Activated CD4-positive, alpha-beta T cell treated with anti-CD3 and anti-CD28 coated beads, Interleukin-2, amount 50 U/mL, for 16 hours (primary cell): ENCODE measurements at places on chromosomes 13 and 19.

DNA sequence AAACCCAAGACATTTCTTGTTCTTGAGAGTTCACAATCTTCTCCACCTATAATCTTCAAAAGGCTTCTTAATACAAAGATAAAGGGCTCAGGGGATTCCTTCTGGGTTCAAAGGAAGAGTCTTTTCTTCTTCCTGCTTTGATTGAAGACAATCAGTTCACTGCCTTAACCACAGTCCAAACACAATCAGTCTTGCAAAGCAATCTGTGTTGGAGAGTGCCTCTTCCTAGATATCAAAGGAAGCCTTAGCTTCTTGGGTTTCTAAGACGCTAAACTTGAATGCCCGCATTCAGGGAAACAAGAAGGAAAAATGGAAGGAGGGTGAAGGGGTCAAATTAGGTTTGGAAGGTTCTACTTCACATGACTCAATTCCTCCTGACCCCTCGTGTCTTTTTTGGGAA, 27.2 kb downstream of the RANBP3 start:
- no peak for DNase-seq

GRCh38 chr13:24119626-24120508, 40.7 kb upstream of the SPATA13 start:
- DNase-seq: no peak

DNA sequence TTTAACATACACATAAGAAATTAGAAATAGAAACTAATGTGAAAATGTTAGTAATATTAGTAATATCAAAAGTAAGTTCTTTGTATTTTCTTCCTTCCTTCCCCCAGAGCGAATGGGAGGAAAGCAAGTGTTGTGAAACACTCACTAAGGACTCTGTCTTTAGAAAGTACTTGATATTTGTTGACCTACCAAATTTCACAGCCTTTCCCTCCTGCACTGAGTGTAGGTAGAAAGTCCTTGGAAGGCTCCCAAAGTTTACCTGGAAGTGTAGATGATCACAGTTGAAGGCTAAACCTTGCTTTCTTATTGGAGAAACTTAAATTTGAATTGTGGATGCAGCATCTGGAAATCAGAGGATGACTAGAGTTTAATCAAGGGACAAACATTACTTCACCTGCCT, 1459.5 kb upstream of the SPRY2 start:
- DNase-seq: no peak

- DNase-seq: no peak
Measured at GRCh38 chr13:20473888-20474287, 51.8 kb downstream of the CRYL1 start.

DNA sequence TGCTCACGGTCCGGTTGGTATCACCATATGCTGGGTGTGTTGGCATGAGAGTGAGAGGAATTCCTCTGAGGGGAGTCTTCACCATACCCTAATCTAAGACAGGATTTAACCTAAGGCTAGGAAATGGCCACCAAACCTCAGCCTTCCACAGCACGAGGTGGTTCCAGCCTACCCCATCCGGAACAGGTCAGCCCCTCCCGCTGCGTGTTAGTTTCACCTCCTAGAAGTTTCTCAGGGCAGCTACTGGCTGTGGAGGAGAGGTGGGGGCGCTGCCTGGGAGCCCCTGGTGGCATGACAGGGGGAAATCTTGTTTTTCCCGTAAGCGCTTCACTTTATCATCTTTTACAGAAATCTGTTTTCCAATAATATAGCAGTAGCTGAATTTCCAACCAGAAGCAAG, 55.1 kb downstream of the RGCC start:
- no peak for DNase-seq

DNA sequence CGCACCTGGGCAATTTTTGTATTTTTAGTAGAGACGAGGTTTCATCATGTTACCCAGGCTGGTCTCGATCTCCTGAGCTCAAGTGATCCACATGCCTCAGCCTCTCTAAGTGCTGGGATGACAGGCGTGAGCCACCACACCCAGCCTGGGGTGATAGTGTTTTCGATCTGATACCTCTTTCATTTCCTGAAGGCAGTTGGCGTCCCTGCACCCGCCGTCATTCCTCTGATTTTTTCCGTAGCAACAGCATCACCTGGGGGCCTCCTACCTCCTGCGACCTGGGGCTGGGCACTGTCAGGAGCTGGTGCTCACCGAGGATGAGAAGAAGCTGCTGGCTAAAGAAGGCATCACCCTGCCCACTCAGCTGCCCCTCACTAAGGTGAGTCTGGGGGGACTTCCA, 10.8 kb downstream of the CREB3L3 start:
- no peak for DNase-seq

DNA sequence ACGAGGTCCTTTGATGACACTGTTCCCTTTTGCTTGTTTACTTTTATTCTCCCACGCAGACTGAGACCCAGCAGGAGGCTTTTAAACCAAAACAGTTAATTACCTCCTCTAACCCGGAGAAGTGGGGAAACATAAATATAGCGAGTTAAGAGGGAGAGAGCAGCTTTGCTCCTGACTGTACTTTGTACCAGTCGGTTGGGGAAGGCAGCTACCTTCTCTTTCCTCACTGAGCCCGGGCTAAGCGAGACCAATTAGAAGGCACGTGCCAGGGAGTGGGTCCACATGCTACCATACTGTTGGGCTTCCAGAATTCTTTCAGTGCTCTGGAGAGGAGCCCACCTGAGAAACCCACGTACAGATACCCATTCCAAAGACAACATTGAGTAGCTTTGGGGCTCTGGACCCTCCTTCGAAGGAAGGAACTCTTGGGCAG, 124.2 kb downstream of the ZIC5 start:
- no peak for DNase-seq

DNA sequence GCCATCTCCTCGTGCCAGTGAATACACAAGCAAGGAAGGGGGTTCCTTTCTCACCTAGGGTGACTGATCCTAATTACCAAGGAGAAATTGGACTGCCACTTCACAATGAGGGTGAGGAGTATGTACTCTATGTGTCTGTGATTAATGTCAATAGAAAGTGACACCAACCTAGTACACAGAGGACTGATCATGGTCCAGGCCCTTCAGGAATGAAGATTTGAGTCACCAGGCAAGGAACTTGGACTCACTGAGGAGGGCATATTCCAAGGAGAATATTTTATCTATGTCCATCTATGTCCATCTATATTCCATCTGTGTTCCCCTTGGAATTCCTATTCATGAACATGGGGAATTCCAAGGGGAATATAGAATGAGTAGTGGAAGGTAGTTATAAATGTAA, 9.2 kb upstream of the ALOX5AP start:
- no peak for DNase-seq

GRCh38 chr13:99665711-99666110, 164.4 kb downstream of the TM9SF2 start:
- no peak for DNase-seq

- DNase-seq: no peak
Measured at GRCh38 chr13:75541287-75541686, 3.6 kb upstream of the COMMD6 start.

DNA sequence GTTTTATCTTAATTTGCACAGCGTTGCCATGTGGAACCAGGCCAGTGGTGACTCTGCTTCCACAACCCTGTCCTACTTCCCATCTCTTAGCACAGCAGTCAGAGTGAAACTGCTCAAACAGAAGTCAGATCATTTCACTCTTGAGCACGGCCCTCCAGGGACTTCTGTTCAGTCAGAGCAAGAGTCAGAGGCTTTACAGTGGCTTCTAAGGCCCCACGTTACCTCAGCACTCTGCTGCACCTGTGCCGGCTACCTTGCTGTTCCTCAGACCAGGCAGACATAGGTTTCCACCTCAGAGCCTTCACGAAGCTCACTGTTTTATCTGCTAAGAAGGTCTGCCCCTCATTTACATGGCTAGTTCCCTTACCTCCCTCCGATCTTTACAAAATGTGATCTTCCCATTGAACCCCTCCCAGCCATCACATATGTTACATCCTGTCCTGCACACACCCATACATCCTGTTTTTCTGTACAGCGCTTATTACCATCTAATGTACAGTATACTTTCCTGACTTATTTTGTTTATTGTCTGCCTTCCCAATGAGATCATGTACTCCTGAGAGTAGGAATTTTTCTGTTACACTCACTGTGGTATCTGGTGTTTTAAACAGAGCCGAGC, 41.6 kb downstream of the TM9SF2 start:
- DNase-seq: peak; percentile 89

GRCh38 chr13:100650326-100650725, 24.3 kb downstream of the TMTC4 start:
- no peak for DNase-seq

DNA sequence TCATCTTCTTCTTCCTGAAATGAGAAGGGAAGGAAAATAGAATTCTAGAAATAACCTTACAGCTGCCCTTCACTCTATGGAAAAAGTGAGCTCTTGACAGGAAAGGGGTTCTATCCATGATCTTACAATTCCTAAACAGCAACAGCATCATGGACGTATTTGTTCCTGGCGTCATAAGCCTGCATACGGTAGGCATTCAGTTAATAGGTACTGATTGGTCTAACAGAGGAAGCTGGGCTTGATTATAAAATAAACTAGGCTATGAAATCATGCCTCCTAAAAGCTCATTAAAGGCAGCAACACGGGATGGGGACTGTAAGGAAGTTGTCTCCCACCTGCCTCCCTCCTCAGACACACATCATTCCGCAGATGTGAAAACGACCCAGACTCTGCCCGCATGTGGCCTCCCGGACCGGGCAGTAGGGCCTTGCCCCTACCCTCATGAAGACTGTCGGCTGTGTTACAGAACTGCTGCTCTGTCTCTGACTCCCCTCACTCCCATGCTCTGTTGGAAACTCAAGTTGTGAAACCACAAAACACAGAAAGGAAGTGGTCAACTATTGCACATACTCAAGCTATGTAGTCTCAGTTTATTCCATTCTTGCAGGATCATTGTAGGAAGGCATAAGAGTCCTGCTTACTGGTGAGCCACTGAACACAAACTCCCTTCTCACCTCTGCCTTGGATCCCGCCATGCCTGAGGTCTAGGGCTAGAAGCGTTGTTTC, 129.8 kb downstream of the DLEU7 start:
- DNase-seq: peak; percentile 51

- no peak for DNase-seq
Measured at GRCh38 chr13:23636360-23636759, 66.1 kb downstream of the TNFRSF19 start.

GRCh38 chr13:25574437-25575411, 202.9 kb downstream of the ATP8A2 start:
- peak; percentile 77 for DNase-seq

DNA sequence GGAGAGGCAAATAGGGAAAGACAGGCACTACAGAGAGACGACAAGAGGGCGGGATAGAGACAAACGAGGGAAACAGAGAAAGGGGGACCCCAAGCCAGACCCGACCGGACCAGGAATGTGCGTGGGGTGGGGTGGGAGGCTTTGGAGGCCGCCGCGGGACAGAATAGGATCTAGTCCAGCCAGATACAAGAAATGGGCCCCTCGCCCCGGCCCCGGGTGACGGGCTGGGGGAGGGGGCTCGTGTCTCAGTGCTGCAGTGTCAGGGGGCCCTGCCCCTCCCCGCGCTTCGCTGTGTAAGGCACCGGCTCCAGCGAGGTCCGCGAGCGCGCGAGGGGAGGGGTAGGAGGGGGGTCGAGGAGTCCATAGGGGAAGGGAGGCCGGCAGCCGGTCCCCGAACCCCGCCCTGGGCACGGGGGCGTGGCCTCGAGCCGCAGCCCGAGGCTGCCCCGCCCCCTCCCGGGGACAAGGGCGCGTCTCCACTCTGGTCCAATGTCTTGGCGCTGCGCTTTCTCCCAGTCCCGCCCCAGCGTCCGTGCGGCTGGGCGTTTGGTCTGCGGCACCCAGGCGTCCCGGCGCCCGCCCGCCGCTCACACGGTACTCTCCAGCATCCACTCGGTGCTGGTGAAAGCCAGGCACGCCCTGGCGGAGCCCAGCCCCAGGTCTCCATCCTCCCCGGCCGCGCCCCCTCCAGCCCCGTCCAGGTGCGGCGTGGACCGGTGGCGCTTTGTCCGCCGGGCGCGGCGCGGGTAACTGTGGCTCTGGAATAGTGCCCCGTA, 11.0 kb downstream of the IFNL1 start:
- DNase-seq: no peak

DNA sequence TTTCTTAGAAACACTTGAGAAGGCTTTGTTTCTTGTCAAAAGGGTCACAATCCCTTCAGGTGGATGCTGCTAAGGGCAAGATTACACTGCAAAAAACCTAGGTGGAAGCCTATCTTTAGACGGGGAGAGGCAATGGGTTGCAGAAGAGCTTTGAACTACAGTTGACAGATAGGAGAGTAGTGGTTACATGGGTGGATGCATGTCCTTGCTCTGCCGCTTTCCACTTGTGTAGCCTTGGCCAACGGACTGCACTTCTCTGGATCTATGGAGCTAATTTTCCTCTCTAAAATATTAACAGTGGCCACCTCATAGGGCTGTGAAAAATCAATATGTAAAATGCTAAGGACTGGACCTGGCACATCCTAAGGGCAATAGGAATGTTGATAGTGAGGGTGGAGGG, 980 bp downstream of the BCKDHA start:
- no peak for DNase-seq

DNA sequence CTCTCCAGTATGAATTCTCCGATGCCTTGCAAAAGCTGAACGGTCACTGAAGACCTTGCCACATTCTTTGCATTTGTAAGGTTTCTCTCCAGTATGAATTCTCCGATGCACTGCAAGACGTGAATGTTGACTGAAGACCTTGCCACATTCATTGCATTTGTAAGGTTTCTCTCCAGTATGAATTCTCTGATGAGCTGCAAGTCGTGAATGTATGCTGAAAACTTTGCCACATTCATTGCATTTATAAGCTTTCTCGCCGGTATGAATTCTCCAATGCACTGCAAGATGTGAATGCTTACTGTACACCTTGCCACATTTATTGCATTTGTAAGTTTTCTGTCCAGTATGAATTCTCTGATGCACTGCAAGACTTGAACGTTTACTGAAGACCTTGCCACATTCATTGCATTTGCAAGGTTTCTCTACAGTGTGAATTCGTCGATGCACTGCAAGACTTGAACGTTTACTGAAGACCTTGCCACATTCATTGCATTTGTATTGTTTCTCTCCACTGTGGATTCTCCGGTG, 20.0 kb upstream of the ZNF841 start:
- no peak for DNase-seq

GRCh38 chr13:113876346-113877148, 12.7 kb upstream of the GAS6 start:
- DNase-seq: no peak

GRCh38 chr19:4732680-4733114, 9.1 kb upstream of the DPP9 start:
- peak; percentile 74 for DNase-seq

GRCh38 chr13:52842441-52842840, 6.0 kb downstream of the PCDH8 start:
- no peak for DNase-seq

DNA sequence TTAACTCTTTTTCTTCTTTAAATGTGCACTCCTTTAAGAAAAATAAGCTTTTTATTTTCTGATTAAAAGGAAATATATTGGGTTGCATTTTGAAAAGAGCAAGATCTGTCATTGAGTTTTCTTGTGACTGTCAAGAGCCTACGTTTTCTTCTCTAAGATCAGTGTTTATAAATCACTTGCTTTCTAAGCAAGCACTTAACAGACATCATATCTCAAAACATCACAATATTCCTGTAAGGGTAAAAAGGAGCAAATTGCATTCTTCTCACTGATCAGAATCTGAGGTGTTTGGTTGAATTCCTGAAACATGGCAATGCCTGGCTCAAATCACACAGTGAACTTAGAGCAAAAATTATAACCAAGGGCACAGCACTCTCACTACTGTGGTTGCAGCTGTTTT, 231.3 kb downstream of the PCDH17 start:
- DNase-seq: no peak

- DNase-seq: no peak
Measured at GRCh38 chr19:30692181-30692811, 320.1 kb downstream of the ZNF536 start.
